A549 treated with Mapracorat at 1 μM for 4 hours (cell line): ENCODE measurements at places on chromosomes 13 and 19. TPM values are rescaled to one million over a fixed set of nuclear protein-coding genes. Genes with fewer than 3 reads are reported as not detected.

MBD3L2 gene
- total RNA-seq: not detected in 5 replicates

TEX29 gene
- 0.27 TPM in 1 of 5 replicates, not detected in the others for total RNA-seq

CLIP3 gene
- total RNA-seq: 0.72 to 1.3 TPM (median 0.84 TPM) in 5 replicates

SNAPC2 gene
- total RNA-seq: 19.2 to 30.9 TPM (median 28.9 TPM) in 5 replicates

C1QTNF9 gene
- total RNA-seq: not detected in 5 replicates

KLK2 gene
- 0.40 TPM in 1 of 5 replicates, not detected in the others for total RNA-seq

SIGLEC9 gene
- 0.09 TPM in 1 of 5 replicates, not detected in the others for total RNA-seq

CD79A gene
- 0.32 to 1.2 TPM (median 0.90 TPM) in 5 replicates for total RNA-seq

DACT3 gene
- 0.18 to 0.44 TPM (median 0.31 TPM) in 5 replicates for total RNA-seq

ZNF723 gene
- not detected in 5 replicates for total RNA-seq

CYP4F2 gene
- 0.07 to 0.19 TPM (median 0.15 TPM) in 3 of 5 replicates, not detected in the others for total RNA-seq

TMEM143 gene
- 2.4 to 6.2 TPM (median 3.8 TPM) in 5 replicates for total RNA-seq

GPR12 gene
- not detected in 5 replicates for total RNA-seq

TEX26 gene
- total RNA-seq: not detected in 5 replicates

CEACAM1 gene
- total RNA-seq: 2.0 to 3.8 TPM (median 2.1 TPM) in 5 replicates

DDX49 gene
- 28.8 to 45.7 TPM (median 43.2 TPM) in 5 replicates for total RNA-seq

NXNL1 gene
- not detected in 5 replicates for total RNA-seq

CABP5 gene
- not detected in 5 replicates for total RNA-seq

SAE1 gene
- total RNA-seq: 204 to 237 TPM (median 209 TPM) in 5 replicates

ZNF681 gene
- total RNA-seq: not detected in 5 replicates
